ENCODE measurements at places on chromosomes 13 and 19.

DNA sequence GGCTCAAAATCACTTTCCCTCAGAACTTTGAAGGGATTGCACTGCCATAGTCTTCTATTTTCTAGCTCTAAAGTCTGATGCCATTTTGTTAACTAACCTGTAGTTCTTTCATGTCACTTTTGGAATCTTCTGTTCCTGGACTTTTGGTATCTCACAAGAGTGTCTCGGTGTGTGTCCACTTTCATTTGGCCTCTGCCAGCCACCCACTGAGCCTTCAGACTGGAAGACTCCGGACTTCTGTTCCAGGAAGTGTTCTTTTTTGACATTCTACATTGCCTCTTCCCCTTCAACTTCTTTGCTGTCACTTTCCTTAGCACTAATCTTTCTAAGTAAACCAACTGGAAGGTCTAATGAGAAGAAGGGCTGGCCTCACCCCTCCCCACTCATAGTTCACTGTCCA is 25.0 kb upstream of the LAMP1 start:
- DNase-seq = no peak

DNA sequence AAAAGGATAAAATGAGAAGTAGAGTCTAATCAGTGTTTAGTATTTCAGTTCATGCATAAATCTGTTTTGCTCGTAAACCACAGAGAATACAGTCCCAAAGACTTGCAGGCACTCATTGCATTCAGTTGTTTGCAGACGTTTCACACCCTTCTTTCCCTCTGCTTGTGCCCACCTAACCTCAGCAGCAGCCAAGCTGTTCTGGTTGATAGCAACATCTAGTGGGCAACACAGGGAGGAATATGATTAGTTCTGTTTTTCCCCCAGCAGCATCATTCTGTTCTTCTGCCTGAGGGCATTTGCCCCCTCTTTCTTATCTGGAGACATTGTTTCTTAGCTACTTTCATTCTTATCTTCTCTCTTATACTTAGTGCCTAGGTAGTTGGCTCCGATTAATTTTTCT is 135.6 kb downstream of the PAN3 start:
- no peak for DNase-seq

DNA sequence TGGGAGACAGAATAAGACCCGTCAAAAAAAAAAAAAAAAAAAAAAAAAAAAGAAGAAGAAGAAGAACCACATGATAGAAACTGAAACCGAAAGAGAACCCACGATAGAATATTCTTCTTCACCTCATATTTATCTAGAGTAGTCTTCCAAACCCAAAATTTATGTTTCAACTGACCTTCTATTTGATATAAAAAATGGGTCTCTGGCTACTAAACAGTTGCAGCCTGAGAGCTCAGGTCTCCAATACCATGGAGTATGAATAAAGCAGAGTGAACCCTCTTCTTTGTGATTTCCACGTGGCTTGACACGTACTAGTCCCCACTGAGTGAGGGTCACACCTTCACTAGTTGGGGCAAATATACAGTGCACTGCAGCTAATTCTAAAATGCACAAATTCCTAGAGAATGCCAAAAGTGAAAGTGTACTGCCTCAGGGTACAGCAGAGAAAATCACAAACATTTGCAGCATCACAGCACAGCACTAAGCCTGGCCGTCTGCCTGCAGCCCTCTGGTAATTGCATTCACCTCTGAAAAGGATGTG is 30.8 kb upstream of the RFC3 start:
- peak; percentile 17 for DNase-seq

- no peak for DNase-seq
Observed at GRCh38 chr19:7860714-7861618, 13.2 kb downstream of the PRR36 start.

- DNase-seq = no peak
Observed at GRCh38 chr19:19597809-19598306, 20.6 kb downstream of the PBX4 start.

DNA sequence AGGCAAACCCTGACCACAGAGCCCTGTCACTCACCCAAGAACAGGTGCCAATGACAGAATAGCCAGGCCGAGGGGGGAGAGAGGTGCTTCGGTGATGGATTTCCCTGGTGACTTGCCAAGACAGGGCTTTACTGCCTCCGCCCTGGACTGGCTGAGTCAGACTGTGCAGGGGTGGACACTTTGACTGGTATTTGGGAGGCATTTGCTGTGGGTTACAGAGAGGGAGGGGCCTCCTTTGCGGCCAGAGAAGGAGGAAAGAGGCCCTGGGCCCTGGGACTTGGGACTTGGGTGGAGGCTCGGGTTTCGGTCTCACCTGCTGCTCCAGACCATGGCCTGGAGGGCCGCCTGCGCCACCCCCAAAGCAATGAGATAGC is 4.6 kb upstream of the EPS8L1 start:
- peak; percentile 76 for DNase-seq

- DNase-seq = no peak
Observed at GRCh38 chr19:16472992-16473391, 1.2 kb upstream of the EPS15L1 start.

DNA sequence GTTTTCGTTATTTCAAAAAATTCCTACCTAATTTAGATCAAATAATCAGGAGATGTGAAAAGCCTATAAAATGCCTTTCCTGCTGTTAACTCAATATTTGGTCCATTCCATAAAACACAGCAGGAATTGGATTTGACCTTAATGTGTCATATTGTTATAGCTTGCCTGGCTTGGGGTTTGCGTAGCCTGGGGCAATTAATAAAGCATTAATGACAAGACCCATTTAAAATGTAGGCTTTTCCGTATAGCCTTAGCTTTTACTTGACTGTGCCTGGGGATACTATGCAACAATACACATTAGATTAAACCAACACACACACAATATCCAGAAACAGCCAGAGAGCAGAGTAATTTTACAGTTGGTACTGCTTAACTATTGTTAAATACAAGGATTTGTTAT is 117.2 kb upstream of the MAB21L1 start:
- no peak for DNase-seq

DNA sequence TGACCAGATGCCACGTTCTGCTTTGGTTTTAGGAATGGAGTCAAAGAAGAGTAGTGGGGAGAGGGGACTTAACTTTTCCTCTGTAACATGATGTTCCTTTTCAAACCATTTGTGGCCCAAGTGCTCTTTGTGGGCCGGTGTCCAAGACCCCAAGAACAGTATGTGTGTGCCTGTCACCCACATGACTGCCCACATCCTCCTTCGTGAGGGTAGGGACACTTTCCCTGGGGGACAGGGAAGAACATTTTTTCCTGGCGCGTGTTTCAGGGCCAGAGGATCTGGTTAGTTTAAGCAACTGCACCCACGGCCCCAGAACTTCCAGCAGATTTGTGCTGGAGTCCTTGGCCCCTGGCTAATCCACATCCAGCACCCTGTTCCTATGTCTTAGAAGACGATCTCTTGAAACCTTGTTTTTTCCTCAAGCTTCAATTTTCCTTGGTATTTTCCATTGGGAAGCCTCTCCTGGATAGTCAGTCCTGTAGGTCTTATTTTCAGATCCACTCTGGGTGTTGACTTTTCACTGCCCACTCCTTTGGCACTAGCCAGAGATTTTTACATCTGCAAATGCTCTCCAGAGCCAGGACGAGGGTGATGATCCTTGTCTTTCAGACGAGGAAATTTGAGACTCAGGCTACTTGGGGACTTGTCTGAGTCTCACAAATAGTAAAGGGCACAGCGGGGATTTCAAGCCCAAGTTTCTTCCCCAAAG is 10.8 kb upstream of the CCDC97 start:
- DNase-seq = no peak

DNA sequence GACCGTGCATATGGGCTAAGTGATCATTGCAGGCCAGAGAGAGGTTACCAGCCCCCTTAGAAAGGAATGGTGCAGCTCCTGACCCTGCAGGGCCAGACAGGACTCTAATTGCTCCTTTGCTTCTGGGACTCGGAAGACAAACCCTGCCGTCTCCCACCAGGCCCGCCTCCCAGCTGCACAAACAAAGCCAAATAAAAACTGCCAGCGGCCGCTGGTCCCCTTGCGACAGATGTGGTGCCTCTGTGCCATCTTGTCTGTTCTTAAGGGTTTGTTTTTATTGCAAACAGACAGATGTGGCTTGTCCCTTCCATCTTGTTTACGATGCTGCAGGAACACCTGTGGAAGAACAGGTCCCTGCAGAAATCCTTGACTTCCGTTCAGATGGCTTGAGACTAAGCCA is 434.4 kb upstream of the TSHZ3 start:
- DNase-seq = no peak

- no peak for DNase-seq
Observed at GRCh38 chr13:99028890-99029289, 51.0 kb upstream of the DOCK9 start.

DNA sequence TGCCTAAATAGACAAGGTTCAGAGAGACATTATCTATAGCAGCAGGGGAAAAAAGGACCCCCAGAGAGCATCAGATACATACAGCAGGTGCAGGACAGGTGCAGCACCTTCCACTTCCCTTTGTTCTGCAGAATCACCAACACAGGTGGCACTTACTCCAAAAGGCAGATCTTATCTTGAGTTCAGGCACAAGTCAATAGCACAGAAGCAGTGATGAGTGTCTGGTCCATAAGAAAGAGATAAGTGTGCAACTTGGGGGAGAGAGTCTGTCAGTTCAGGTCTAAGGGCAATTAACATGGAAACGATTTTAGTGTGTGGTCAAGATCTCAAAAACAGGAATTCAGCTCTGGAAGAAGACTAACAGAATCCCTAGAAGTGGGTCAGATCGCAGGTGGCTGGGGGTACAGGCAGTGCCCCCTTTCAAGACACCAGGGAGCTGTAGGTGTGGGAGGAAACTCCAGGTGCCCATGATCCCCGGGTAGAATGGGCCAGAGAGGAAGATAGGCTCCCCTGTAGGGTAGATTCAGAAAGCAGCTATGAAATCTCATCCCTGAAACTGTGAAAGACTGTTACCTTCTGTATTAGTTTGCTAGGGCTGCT is 40.6 kb downstream of the TNFSF11 start:
- no peak for DNase-seq

- peak; percentile 74 for DNase-seq
Observed at GRCh38 chr19:13181747-13182388, 31.7 kb downstream of the IER2 start.

GRCh38 chr19:45863840-45864628 is at the start of gene FOXA3:
Gene FOXA3 (plus strand): TSS chr19:45864326. CDS start chr19:45864457, 131 bp downstream.
- DNase-seq = peak; percentile 78

DNA sequence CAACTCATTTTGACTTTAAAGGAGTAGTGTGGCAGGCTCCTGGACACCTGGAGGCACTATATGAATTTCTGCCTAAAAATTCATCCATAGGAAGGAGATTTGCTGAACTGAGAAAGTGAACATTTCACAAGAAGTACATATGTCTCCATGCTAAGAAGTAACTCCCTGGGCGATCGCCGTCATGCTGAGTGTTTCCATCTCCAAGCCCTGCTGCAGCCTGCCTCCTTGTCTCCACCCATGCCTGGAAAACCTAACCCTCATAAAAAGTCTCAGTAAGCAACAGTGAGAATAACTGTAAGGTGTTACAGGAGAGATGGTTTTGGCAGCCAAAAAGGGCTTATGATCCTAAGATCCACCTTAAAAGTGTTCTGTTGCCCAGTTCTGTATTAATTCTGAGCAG is 251.3 kb downstream of the SHISA2 start:
- DNase-seq = no peak

GRCh38 chr13:64283926-64284325 is 2868.3 kb upstream of the PCDH20 start:
- DNase-seq = no peak
